ENCODE measurements at places on chromosomes 13 and 19.

DNA sequence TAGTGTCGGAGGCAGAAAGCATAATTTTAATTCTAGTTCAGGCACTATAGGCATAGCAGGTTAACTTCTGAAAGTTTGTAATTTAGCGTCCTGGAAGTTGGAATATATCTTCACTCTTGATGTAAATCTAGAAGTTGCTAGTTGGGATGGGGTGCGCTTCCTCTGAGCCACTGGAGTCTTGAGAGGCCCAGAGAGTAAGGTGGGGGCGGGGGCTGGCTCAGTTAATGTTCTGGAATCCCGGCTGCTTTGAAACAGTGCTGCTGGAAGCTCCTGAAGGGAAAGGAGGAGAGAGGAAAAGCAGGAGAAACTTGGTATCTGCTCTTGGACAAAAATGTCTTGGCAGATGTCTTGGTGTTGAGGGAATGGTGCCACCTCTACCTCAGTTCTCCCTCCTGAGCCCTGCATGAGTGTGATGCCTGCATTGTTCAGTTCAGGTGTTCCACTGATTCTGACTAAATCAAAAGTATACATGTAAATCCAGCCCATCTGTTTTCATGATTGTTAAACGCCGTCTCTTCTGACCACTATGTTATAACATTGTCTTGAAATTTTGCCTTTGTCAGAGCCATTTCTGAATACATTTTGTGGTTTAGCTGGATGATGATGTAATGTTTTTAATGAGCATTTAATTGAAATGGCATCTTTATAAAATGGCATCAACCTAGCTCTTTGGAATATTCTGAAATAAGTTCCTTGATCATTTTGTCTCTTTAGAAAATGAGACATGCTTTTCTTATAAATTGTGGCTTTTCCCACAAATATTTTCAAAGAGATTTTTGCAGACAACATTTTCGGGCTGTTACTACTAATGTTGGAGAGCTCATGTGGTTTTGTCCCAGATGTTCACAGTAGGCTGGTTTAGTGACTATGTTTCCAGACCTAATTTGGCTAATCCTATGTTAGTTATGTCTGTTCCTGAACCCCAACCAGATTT is 202.7 kb downstream of the SHISA2 start:
- no peak for DNase-seq

DNA sequence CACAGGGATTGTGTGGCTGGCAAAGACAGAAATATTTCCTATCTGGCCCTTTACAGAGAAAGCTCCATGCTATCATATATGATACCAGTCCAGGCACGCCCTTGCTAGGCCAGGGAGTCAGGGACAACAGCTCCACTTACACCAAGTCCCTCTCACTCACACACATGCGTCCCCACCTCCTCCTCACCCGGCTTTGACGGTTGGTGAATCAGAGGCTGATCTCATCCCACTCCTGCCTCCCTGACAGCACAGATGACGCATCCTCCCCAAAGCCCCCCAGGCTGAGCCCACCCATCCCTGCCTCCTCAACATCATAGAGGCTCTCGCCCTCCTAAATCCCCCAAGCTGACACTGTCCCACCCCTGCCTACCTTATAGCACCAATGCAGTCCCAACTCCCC is 62.7 kb downstream of the F2RL3 start:
- no peak for DNase-seq

DNA sequence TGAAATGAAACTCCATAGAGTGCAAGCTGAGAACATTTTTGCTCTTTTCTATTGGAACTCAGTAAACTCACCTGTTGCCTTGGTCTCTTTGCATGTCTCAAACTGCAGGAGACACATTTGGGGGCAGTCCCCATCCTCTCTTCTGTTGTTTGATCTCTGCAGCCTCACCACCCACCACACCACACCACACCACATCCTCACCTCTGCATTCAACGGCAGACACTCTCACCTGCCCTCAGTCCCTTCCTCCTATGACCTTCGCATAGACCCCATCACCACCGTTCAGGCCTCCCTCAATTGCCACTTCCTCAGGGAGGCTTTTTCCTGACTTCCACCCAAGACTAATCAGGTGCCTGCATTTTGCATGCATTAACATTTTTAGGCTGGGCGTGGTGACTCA is 14.4 kb upstream of the TPM4 start:
- DNase-seq: no peak

GRCh38 chr19:33064458-33064791 is 263 bp downstream of the RHPN2 start:
- no peak for DNase-seq

GRCh38 chr19:5966215-5966614 is 11.7 kb downstream of the RANBP3 start:
- DNase-seq: no peak

GRCh38 chr13:79423801-79424642 is 18.0 kb upstream of the RBM26 start:
- peak; percentile 82 for DNase-seq

GRCh38 chr13:38900188-38900587 is 90.4 kb downstream of the STOML3 start:
- DNase-seq: peak; percentile 33

DNA sequence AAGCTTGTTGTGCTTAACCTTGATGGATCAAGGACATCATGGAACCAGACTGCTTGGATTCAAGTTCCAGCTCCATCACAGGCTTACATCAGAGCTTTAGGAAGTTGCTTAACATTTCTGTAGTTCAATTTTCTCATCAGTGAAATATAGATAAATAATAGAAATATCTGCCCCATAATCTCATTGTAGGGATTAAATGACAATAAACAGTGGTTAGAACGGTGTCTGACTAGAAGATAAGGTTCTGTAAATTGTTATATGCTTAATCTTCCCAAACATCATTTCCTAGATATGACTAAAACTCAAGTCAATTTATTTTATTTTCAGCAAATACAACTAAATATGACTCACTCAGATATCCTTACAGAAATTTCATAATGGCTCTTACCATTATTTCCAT is 83.5 kb downstream of the SLITRK1 start:
- no peak for DNase-seq

All from OCI-M1 (cell line).